ENCODE measurements at places on chromosomes 1 and 21. TPM values are rescaled to one million over a fixed set of nuclear protein-coding genes. Genes with fewer than 3 reads are reported as not detected.

Gene PIGR
- not detected for total RNA-seq

Gene CFHR2
- total RNA-seq, result not detected

Gene C1orf105
- not detected for total RNA-seq

Gene HCRTR1
- total RNA-seq, result not detected

Gene COL11A1
- not detected for total RNA-seq

Gene PSRC1
- total RNA-seq, result 0.74 TPM

Gene MAN1C1
- 15.1 TPM for total RNA-seq

Gene MPL
- 2.2 TPM for total RNA-seq

Gene FAM72C
- total RNA-seq, result not detected

- peak overlapping the region; percentile 93 for H3K4me3 ChIP-seq
- DNase-seq, result peak; percentile 91
- peaks cover 56% of the 10 kb centered on the region for H3K4me1 ChIP-seq
- H3K27me3 ChIP-seq, result no peaks in the 10 kb centered on the region
- peaks cover 37% of the 10 kb centered on the region for H3K36me3 ChIP-seq
- peak overlapping the region; percentile 87 for H3K27ac ChIP-seq
Measured at GRCh38 chr1:25239681-25240541, 7.3 kb downstream of the RSRP1 start.

DNA sequence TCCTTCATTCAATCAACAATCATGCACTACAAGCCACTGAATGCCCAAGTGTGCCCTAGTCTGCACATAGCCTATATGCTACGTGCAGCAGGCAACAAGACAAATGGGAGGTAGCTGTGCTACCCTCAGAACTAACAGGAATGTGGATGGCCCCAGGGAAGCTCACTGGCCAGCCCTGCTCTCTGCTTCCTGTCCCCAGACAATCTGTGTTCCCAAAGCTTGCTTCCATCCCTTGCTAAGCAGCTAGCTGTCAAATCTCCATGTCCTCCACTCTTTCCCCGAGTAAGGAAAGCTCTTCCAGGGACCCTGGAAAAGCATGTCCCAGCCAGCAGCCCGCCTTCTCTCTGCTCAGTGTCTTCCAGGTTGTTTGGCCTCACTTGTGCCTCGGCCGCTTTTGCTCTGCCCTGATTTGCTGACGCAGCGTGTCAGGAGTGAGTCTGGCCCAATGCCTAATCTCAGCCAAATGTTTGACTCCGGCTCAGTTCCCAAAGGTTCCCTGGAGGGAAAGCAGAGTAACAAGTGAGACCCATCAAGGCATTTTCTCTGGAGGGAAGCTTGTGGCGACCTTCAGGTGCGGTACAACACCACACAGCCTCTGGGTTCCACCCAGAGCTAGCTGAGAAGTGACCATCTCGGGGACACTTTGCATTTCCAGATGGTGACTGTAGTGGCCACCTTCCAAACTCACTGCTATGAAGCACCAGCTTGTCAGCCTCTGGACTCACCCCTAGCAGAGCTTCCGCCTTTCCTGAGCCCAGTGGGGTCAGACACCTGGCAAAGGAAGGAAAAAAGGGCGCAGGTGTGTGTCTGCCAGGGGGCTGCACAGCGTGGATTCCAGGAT lies 243.4 kb downstream of the RHOU start:
- no peak overlapping the region for H3K4me3 ChIP-seq
- H3K27me3 ChIP-seq, result no peaks in the 10 kb centered on the region
- no peaks in the 10 kb centered on the region for H3K4me1 ChIP-seq
- H3K36me3 ChIP-seq, result no peaks in the 10 kb centered on the region

GRCh38 chr1:52629325-52629643 lies 3.7 kb upstream of the SHISAL2A start:
- H3K27me3 ChIP-seq, result no peaks in the 10 kb centered on the region
- DNase-seq, result no peak
- H3K4me3 ChIP-seq, result no peak overlapping the region
- H3K36me3 ChIP-seq, result no peaks in the 10 kb centered on the region
- H3K4me1 ChIP-seq, result peaks cover 28% of the 10 kb centered on the region

DNA sequence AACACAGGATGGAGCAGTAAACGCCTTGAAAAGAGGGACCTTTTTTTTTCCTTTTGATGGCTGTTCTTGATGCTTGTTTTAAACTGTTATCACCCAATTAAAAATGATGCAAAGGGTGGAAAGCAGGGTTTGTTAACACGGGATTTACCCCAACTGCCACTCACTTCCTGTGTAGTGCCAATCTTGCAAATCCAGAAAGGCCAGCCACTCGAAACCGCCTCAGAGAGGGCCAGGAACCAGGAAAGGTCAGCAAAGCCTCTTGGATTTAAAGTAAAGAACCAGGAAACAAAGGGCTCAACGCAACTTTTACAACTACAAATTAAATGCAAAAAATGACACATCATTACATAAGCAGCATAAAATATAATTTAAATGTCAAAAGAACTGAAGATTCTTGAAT lies 347.4 kb downstream of the PDE4B start:
- no peaks in the 10 kb centered on the region for H3K36me3 ChIP-seq
- no peak overlapping the region for H3K4me3 ChIP-seq
- no peak for DNase-seq
- peaks cover 6% of the 10 kb centered on the region for H3K27me3 ChIP-seq

- H3K27me3 ChIP-seq, result no peaks in the 10 kb centered on the region
- no peaks in the 10 kb centered on the region for H3K4me1 ChIP-seq
- H3K36me3 ChIP-seq, result no peaks in the 10 kb centered on the region
- no peak overlapping the region for H3K4me3 ChIP-seq
Measured at GRCh38 chr1:30415171-30415940, 308.0 kb downstream of the MATN1 start.

GRCh38 chr1:76463849-76464248 lies 389.3 kb downstream of the ST6GALNAC3 start:
- H3K27me3 ChIP-seq, result no peaks in the 10 kb centered on the region
- H3K27ac ChIP-seq, result no peak overlapping the region
- DNase-seq, result no peak
- H3K4me1 ChIP-seq, result no peaks in the 10 kb centered on the region

DNA sequence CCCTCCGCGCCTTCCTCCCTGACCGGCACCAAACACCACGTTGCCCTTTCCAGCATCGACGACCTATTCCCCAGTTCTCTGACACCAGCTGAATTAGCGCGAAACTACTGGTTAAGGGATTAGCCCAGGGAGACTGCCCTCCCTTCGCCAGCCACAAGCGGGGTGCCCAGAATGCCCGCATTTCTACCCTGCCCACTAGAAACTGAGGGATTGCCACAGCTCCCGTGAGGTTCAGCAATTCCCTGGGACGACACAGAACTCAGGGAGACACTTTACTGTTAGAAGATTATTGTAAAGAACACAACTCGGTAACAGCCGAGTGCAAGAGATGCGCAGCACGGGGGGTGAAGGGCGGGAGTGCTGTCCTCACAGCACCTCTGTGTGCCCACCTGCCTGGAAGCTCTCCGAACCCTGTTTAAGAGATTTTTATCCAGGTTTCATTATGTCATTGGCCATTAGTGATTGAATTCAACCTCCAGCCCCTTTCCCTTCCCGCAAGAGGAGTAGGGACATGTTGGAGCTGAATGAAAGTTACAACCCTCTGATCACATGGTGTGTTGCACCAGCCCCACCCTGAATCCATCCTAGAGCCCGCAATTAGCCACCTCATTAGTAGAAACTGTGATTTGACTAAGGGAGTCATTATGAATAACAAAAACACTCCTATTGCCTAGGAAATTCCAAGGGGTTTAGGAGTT lies 15.8 kb upstream of the RIPPLY3 start:
- no peak for DNase-seq
- no peaks in the 10 kb centered on the region for H3K4me1 ChIP-seq
- H3K36me3 ChIP-seq, result no peaks in the 10 kb centered on the region
- no peak overlapping the region for H3K4me3 ChIP-seq

DNA sequence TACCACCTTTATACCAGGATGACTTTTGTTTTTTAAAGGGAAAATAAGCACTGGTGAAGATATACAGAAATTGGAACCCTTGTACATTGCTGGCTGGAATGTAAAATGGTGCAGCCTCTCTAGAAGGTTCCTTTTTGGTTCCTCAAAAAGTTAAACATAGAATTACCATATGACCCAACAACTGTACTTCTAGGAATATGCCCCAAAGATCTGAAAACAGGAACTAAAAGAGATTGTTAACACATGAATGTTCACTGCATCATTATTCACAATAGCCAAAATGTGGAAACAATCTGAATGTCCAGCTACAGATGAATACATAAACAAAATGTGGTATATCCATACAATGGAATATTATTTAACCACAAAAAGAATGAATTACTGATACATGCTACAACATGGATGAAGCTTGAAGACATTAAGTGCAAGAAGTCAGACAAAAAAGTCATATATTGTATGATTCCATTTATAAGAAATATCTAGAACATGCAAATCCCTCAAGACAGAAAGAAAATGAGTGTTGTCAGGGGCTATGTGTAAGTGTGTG lies 84.9 kb upstream of the DMRTA2 start:
- no peak overlapping the region for H3K4me3 ChIP-seq
- H3K27me3 ChIP-seq, result no peaks in the 10 kb centered on the region
- H3K36me3 ChIP-seq, result peaks cover 22% of the 10 kb centered on the region
- DNase-seq, result no peak
- no peak overlapping the region for H3K27ac ChIP-seq

GRCh38 chr1:175134500-175134899 lies 58.1 kb downstream of the KIAA0040 start:
- no peak overlapping the region for H3K4me3 ChIP-seq
- peaks cover 6% of the 10 kb centered on the region for H3K27me3 ChIP-seq
- DNase-seq, result no peak
- no peak overlapping the region for H3K27ac ChIP-seq

DNA sequence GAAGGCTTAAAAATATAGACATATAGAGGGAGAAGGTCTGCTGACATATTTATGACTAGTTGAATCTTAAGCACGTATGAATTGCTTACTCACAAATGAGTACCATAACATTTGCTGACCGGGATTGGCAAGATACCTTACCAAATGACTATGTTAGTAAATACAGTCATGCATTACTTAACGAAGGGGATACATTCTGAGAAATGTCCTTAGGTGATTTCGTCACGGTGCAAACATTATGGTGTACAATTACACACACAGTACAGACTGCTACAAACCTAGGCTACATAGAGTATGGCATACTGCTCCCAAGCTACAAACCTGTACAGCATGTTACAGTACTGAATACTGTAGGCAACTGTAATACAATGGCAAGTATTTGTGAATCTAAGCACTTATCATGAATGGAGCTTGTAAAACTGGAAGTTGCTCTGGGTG lies 19.4 kb upstream of the UBE2U start:
- H3K4me3 ChIP-seq, result no peak overlapping the region
- H3K27me3 ChIP-seq, result no peaks in the 10 kb centered on the region
- H3K27ac ChIP-seq, result no peak overlapping the region
- no peaks in the 10 kb centered on the region for H3K4me1 ChIP-seq
- no peak for DNase-seq

DNA sequence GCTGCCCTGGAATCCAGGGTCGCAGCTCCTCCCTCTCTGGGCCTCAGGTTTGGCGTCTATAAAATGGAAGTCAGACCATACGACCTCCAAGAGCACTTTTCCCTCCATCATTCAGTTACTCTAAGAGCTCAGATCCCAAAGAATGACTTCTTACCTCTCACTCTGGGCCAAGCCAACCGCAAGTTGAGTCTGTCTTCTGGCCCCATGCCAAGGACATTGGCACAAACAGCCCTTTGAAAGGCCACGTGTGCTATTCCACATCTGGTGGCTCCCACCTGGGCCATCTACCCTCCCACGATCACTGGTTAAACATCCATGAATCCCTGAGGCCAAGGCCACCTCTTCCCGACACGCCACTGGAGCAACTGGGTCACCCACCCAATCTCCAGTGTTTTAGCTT lies 12.4 kb downstream of the SLC2A7 start:
- H3K4me1 ChIP-seq, result no peaks in the 10 kb centered on the region
- H3K4me3 ChIP-seq, result no peak overlapping the region
- no peaks in the 10 kb centered on the region for H3K27me3 ChIP-seq
- H3K27ac ChIP-seq, result no peak overlapping the region

DNA sequence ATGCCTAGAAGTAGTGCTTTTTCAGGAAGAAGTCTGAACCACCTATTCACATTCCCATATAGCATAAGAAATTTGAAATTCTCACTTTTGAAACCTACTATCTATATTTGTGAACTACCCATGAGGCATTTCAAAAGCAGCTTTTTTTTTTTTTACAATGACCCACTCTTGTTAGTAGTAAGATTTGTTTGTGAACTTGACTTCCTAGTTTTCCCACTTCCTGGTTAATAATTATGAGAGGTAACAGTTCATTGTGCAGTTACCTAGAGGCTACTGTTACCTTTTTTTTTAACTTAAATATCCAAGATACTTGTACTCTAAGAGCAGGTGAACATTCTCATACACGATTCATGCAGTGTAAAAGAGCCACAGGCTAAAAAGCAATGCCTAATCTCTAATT lies 371.7 kb upstream of the ADGRL2 start:
- no peak for DNase-seq
- H3K4me1 ChIP-seq, result no peaks in the 10 kb centered on the region
- H3K27ac ChIP-seq, result no peak overlapping the region
- H3K4me3 ChIP-seq, result no peak overlapping the region
- no peaks in the 10 kb centered on the region for H3K36me3 ChIP-seq
- no peaks in the 10 kb centered on the region for H3K27me3 ChIP-seq

GRCh38 chr1:233372218-233373120 lies 44.9 kb downstream of the MAP3K21 start:
- no peaks in the 10 kb centered on the region for H3K36me3 ChIP-seq
- no peak for DNase-seq
- H3K4me1 ChIP-seq, result no peaks in the 10 kb centered on the region
- no peak overlapping the region for H3K4me3 ChIP-seq

DNA sequence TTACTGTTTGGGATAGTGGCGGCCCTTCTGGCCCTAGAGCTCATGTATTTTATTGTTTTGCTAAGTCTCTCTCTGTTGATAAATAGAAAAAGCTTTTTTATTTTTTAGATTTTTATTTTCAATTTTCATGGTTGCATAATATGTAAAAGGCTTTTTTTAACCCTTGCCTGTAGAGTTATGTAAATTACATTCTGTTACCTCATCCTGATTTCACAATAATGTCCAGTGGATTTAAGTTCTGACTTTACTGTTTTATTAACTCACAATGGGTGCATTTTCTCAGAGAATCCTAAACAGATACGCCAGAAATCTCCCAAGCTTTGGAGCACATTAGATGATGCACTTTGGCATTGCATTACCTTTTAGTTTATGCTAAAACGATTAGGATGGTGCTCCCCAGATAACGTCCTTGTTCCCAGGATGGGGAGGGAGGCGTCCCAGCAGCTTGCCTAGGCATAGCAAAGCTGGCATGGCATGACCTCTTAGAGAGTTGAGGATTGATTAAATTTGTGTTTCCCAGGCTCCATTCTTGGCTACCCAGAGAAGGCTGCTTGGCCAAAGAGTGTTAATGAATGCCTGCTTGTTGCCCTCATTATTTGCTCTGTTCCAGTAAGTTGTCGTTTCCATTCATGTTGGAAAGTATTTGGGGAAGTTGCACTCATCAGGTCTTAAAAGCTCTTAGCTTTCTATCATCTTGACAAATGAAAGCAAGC lies 17.1 kb downstream of the UTP25 start:
- H3K36me3 ChIP-seq, result peaks cover 88% of the 10 kb centered on the region
- H3K4me1 ChIP-seq, result no peaks in the 10 kb centered on the region
- no peaks in the 10 kb centered on the region for H3K27me3 ChIP-seq
- no peak for DNase-seq
- no peak overlapping the region for H3K4me3 ChIP-seq
